ENCODE measurements at places on chromosomes 11 and 22.

- no peak for DNase-seq
These were observed 119.8 kb downstream of the KCNQ1OT1 start for GRCh38 chr11:2580061-2580421.

DNA sequence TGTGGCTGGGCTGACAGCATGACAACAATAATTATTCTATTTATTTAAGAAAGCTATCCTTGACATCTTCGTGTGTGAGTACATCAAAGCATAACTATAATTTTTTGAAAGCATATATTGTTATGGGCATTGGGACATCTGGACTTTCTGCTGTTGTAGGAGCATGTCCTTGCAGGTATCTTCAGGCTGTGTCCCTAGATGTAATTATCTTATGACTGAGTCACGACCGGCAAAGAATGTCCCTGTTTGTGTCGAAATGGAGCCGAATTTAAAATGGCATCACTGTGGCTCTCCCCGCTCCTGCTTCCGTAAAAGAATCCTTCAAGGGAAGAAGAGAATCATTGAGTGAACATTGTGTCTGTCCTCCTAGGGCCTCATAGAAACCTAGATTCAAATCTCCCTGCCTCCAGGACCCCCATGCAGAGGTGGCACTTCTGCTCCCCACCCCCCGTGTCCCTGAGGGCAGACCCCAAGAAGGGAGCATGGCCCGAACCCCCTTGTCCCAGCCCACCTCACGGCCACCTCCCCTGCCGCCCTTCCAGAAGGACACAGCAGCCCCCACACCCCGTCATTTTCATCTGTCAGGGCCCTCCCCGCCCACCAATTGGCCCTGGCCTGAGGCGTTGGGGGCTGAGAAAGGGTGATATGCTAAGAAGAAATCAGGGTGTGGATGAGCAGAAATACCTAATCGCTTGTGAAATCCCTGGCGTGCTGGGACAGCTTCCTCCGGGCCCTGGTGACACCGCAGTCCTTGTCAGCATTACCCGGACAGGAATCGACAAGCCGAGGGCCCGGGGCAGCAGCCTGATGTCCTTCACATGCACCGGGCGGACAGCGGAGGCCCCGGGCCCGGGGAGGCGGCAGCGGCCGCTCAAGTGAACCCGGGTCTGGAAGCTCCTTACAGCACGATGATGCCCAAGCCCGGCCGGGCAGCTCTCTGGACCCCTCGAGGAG is 48.6 kb upstream of the SLC22A12 start:
- DNase-seq = no peak

DNA sequence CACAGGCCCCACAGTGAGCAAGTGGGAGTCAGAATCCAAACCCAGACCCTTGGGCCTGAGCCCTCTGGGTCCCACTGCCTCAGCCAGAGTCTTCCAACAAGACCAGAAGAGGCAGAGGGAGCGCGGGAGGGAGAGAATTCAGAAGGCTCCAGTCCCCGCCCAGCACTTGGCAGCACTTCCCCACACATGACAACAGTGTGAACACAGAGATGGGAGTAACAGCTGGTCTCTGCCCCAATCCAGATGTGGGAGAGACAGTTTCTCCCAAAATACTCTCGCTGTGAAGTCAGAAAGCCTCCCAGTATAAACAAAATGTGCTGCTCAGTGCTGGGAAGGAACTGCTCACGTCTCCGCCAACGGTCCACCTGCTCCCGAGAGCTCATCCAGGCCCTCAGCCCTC is 219.9 kb downstream of the MN1 start:
- no peak for DNase-seq

DNA sequence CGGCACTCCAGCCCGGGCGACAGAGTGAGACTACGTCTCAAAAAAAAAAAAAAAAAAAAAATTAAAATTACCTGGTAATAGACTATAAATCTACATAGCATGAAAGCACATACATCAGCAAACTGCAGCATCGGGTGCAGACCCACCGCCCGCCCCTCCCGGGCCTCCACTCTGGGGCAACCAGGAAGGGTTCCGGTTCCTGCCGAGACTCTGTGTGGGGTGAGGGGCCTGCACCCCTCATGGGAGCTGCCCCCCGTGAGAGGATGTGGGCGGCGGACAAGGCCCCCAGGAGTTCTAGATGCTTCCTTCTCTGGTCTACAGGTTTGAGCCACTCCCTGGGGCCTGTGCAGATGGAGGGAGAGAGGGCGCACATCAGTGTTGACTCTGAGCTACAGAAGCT is 9.1 kb downstream of the DRD4 start:
- DNase-seq = no peak

DNA sequence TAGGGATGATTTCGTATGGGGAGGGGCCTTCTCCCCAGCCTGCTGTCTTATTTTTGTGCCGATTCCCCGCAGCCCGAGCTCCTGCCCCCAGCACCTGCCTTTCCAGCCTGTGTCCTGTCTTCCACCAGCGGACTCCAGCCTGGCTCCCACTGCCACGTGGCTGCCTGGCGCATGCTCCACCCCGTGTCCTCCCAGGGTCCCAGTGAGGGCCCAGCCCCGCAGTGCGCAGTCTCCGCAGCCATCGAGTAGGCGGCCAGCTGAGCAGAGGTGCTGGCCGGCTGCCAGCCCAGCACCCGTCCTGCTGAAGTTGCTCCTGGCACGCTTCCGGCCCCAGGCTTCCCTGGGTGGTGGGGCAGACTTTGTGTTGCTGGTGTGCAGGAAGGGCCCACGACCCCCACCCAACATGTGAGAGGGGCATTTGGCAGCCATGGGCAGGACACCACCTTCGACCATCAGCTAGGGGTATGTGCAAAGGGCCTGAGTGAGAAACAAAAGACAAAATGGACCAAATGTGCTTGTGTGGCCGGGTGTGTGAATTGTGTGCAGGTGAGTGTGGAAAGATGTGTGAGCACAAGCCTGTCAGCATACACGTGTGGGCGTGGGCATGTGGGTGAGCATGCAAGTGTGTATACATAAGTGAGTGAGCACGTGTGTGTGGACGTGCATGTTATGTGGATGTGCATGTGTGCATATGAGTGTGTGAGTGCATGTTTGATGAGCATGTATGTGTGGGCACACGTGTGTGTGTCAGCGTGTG is 55.9 kb downstream of the RTN4R start:
- no peak for DNase-seq

- no peak for DNase-seq
These were observed 10.7 kb downstream of the PPFIA1 start for GRCh38 chr11:70281156-70281609.

GRCh38 chr11:134471087-134471715 is 59.2 kb upstream of the B3GAT1 start:
- no peak for DNase-seq

- DNase-seq = no peak
These were observed 23.6 kb upstream of the RNASEH2C start for GRCh38 chr11:65744026-65744698.

DNA sequence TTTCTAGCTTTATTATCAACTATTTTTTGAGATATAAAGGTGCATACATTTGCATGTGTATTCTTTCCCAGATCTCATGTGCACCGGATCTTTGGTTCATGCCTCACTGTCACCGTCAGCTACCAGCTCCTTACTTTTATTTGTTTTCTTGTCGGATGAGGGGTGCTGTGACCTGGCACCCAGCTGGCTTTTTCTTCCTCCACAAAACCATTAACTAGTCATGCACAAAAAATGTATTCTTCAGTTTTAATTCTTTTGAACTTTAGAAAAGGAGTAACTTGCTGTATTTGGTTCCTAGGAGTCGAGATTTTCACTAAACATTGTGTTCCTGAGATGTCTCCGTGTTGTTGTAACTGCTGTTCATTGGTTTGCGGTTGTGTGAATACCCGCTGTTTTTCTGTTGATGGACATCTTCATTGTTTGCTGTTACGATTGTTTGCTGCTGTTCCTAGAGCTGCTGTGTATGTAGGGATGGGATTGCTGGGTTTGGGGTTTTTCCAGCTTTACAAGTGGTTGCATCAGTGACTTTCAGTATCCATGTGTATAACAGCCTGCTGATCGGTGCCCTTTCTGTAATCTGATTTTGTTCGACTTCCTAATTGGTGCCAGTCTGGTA is 39.4 kb downstream of the MOV10L1 start:
- no peak for DNase-seq

- no peak for DNase-seq
These were observed 55.9 kb downstream of the MRTFA start for GRCh38 chr22:40580631-40581030.

DNA sequence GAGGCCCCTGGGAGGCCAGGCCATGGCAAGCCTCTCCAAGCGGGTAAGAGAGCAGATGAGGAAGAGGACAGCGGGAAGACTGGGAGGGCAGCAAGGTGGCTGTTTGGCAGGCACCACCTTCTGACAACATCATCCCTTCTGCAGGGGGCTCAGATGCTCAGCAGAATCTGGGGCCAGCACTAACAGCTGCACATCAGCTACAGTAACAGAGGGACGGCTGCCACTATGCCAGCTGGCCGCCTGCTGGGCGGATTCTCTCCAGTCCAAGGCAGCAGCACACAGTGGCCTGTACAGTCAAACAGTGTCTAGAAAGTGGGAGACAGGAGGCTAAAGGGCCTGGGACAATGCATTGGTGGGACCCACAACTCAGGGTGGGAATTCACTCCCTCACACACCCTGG is 10.7 kb upstream of the TXN2 start:
- DNase-seq = no peak

GRCh38 chr11:34653851-34654482 is 33.1 kb downstream of the EHF start:
- DNase-seq = no peak

GRCh38 chr11:130435671-130436070 is 7.3 kb upstream of the ADAMTS8 start:
- DNase-seq = no peak

- DNase-seq = no peak
These were observed 21.4 kb upstream of the EHF start for GRCh38 chr11:34599406-34599945.

DNA sequence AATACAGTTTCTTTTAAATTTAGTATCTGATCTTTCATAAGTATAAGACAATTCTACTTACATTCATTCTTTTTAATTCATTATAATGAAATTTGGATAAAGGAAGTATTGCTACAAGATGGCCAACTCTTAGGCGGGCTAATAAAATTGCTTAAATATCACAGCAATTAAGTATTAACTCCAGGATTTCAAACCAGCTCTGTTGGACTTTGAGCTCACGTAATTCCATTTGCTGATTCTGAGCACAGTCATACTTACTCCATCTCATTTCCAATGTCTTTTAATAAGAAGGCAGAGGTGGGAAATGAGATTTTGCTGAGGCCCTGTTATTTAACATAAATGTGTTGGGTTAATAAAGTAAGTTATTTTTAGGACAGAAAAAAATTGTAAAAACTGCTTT is 748.1 kb downstream of the KCNA4 start:
- DNase-seq = no peak

DNA sequence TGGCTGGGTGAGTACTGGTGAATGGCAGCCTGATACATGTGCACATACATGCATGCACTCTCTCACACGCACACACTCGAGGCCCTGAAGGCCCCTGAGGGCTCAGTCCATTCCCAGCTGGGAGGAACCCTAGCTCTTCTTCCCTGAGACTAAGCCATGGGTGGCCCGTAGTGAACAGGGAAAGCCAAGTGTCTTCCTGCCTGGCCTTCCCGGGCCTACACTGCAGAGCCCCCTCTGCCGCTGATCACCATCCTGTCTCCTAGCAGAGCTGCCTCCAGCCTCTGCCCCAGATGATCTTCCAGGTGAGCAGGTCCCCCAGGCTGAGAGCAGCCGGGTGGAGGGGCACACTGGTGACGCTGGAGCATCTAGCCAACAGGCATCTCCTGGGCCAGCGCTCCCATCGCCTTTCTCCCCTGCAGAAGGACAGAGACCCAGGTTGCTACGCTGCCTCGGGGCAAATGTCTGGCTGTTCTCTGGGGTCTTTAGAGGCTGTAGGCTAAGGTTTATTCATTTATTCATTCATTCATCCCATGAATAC is 57.3 kb downstream of the CD82 start:
- no peak for DNase-seq

- DNase-seq = peak; percentile 80
These were observed 19.3 kb upstream of the FXYD2 start for GRCh38 chr11:117843666-117844484.

DNA sequence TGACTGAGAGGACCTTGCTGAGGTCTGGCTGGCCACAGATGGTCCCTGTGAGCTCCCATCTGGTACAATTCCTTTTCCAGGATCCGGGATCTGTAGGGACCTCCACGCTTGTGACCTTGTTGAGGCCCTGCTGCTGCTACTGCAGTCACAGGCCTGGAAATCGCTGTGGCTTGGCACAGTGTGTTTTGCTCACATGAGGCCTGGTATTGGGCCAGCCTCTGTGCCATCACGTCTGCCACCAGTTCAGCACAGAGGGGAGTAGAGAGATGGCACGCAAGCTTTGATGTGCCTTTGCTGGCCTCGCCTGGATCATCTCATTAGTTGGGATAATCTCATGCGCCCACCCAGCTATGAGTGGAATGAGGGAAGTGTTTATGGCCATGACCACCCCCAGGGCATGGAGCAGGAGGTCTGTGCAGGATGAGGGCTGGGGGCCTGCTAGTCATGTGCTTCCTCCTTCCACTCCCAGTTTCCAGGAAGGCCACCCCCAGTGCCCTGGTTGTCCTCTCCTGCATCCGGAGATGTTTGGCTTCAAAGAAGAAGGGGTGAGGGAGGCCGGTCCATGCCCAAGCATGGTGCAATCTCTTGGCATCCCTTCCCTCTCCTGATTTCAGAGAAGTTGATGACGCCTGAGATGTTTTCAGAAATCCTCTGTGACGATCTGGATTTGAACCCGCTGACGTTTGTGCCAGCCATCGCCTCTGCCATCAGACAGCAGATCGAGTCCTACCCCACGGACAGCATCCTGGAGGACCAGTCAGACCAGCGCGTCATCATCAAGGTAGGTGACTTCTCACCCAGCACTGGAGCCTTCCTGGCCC is 22.4 kb downstream of the DERL3 start:
- DNase-seq = no peak

- no peak for DNase-seq
These were observed 143.5 kb upstream of the B3GAT1 start for GRCh38 chr11:134555510-134555909.

Measured in stimulated activated CD4-positive, alpha-beta T cell treated with anti-CD3 and anti-CD28 coated beads, TNF-alpha, amount 100 ng/mL, for 24 hours (primary cell).